Cerebellar nuclear complex (tissue), 1 donor: ENCODE measurements at places on chromosomes 4 and X.

DNA sequence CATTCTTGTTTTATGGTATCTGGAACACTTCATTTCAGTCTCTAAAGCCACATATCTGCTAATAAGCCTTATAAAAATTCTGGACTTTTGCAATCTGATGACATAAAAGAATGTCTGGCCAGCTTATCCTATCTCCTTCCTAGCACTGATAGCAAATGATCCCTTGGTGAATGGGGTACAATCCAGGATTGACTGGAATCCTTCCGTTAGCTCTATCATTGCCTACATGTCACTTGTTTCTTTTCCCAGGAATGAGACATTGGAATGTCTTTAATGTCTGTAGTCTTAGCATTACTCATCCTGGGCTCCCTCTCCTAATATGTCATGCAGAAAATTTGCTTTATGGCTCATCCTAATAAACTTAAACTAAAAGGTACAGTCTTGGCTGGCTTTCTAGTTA, 14.8 kb upstream of the PABPC4L start:
- no peak for DNase-seq

DNA sequence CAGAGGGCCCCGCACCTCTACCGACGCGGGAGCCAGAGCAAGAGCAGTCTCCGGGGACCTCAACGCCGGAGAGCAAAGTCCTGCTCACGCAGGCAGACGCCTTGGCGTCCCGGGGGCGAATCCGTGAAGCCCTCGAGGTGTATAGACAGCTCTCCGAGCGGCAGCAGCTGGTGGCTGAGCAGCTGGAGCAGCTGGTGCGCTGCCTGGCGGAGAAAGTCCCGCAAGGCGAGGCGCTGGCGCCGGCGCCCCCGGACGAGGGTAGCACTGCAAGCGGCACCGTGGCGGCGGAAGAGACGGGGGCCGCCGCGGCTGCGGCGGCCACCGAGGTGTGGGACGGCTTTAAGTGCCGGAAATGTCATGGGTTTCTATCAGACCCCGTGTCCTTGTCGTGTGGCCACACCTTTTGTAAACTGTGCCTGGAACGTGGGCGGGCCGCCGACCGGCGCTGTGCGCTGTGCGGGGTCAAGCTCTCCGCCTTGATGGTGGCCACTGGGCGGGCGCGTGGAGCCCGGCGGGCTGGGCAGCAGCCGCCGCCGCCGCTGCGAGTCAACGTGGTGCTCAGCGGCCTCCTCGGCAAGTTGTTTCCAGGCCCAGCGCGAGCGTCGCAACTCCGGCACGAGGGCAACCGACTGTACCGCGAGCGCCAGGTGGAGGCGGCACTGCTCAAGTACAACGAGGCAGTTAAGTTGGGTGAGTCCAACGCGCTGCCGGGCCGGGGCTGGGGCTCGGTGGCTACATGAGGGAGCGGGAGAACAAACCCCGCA, 672 bp downstream of the LONRF3 start:
- DNase-seq: no peak

GRCh38 chr4:5757091-5757490, 46.1 kb downstream of the EVC start:
- DNase-seq: no peak

DNA sequence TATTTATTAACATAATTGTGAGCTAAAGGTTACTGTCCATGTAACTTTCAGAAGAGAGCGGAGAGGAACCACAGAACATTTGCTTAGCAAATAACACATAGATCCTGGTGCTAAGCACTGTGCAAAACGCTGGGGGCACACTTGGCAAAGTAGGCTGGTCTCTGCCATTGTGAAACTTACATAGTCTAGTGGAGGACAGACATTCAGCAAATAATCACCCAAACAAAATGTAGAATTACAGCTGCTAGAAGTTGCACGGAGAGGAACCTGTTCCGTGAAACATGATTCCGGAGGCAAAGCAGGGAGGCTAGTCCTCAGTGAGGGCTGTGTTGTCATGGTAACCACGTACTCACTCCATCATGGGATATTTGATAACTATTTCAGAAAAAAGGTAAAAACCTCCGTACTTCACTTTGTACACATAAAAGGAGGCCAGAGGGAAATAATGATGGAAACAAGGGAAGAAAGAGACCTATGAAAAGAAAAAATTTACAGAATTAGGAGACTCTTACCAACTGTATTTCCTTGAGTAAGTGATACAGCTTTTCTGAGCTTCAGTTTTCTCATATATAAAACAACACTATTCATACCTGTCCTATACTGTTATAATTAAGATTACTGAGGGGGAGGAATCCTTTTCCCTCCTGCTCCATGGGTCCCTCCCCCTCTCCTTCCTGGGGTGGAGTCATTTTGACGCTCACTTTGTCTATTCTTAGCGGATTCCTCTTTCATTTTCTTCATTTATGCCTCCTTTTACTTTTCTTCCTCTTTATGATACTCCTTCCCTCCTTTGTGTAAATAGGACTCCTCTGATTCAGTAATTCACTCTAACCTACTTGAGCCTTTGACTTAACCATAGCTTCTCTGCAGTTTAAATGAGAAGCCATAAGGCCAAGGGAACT, 825 bp upstream of the RASGEF1B start:
- no peak for DNase-seq

GRCh38 chr4:108010167-108010566, 20.5 kb downstream of the HADH start:
- no peak for DNase-seq

- DNase-seq: peak; percentile 50
Measured at GRCh38 chr4:140127422-140127821, 26.6 kb downstream of the MAML3 start.

DNA sequence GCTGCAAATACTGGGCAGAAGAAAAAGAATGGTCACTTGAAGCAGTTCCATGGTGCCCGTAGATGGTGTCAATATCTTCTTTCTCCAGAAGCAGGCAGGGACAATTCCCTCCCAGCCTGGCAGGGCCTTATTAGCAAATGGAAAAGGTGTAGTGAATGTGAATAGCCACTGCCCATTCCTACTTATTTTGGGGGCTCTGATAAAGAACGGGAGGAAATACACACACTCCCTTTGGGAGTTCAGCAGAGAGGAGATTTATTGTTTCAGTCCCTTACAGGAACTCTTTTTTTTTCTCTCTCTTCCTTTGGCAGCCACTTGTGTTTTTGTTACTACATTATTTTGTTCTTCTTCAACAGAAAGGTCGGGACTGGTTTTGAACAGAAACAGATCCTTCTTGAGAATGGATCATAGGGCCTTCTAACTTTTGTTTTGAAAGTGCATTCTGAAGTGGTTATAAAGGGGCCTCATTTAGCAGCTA, at the start of gene EMCN:
Gene EMCN (minus strand): TSS at position 159 of the 478 bp plus-strand sequence. CDS start 108 bp downstream, at position 51.
- DNase-seq: no peak

DNA sequence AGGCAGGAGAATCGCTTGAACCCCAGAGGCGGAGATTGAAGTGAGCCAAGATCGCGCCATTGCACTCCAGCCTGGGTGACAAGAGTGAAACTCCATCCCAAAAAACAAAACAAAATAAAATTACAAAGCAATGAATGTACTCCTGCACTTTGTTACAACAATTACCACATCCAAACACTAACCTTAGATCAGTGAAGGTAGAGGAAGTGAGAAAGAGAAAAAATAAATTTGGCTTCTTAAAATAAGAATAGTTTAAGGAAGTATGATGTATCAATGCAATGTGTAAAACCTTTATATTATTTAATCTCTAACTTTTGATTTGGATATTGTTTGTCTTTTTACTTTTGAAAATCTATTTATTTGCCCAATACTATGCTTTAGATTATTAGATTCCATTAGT, 21.7 kb upstream of the CSN1S1 start:
- no peak for DNase-seq

DNA sequence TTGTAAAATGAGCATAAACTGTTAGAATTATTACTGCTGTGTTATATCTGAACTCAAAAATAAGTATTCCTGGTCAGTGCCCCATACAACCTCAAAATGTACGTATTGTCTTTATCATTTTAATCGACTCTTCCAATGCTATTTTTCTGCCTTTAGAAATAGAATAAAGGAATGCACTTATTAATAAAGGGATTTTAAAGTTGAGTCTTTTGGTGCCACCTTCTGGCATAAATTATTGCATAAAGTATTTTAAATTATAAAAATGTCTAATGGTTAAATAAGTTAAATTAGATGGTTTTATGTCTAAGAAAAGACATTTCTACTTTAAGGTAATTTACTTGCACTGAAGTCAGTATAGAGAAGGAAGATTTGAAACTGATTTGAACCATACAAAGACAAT, 424.0 kb upstream of the NDST4 start:
- DNase-seq: no peak
